ENCODE measurements at places on chromosomes 12 and 14.

GRCh38 chr12:46485853-46486252, 113.3 kb upstream of the SLC38A2 start:
- DNase-seq = no peak

DNA sequence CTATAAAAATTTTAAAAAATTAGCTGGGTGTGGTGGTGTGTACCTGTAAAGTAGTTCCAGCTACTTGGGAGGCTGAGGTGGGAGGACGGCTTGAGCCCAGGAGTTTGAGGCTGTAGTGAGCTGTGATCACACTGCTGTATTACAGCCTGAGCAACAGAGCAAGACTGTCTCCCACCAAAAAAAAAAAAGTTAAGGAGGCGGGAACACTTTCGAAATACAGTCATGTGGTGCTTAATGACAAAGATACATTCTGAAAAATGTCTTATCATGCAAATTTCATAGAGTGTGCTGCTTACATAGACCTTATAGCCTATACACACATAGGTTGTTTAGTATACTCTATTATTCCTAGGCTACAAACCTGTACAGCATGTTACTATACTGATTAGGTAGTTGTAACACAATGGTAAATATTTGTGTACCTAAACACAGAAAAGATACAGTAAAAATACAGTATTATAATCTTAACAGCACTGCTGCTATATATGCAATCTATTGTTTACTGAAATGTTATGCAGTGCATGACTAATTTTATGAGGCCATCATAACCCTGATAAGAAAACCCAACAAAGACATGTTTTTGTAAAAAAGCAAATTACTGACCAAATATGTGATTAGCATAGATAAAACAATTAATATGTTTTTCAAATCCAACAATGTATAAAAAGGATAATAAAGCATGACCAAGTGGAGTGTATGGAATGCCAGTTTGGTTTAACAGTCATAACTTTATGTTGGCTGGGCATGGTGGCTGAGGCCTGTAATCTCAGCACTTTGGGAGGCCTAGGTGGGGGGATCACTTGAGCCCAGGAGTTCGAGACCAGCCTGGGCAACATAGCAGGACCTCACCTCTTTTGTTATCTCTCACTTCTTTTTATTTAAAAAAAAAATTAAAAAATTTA, 11.4 kb downstream of the EIF2S1 start:
- DNase-seq = no peak

DNA sequence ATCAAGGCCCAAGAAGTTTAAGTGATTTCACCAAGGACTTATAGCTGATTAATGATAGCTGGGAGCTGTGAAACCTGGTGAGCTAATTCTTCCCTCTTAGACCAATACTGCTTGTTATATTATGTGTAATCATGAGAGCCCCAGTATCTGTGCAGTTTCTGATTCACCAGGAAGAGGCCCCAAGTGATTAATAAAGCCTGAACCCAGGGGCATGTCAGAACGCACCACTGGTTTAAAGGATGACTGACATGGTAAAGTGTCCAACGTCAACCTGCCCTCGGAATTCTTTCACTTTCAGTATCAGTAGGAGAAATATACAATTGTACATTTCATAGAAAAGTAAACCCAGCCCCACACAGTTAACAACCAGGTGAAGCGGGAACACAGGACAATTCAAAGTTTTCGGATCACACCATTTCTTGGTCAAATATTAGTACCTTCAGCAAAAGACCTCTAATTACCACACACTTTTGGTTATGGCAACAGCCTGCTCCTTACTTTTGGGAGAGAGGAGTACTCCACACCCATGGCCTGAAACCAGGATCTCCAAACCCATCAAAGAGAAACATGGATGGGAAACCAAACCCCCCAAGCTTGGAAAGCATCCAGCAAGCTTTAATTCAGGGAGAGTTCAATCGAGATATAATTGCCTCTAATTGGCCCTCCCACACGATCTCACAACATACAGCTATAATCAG, 28.5 kb downstream of the TMCC3 start:
- peak; percentile 95 for DNase-seq

DNA sequence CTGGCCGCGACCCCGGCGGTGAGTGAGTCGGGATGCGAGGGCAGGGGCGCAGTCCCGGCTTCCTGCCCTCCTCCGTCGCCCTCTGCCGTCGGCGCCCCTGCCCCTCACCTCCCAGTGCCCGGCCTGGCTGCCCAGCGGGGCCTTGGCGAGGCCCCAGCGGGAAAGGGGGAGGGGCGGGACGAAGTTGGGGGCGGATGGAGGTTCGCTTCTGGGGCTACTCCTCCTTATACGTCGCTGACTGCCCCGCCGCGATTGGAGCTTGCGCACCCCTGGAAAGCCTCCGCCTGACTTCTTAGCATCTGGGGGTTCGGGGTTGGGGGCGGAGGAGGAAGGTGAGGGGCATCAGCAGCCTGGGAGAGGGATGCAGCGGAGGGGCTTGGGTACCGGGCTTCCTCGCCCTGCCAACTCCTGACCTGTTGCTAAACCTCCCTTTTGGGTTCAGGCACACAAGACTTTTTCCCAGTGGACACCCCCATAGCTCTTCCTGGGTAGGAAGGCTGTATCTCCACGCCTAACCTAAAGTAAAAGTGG, 406 bp downstream of the TMEM263 start:
- peak; percentile 85 for DNase-seq

DNA sequence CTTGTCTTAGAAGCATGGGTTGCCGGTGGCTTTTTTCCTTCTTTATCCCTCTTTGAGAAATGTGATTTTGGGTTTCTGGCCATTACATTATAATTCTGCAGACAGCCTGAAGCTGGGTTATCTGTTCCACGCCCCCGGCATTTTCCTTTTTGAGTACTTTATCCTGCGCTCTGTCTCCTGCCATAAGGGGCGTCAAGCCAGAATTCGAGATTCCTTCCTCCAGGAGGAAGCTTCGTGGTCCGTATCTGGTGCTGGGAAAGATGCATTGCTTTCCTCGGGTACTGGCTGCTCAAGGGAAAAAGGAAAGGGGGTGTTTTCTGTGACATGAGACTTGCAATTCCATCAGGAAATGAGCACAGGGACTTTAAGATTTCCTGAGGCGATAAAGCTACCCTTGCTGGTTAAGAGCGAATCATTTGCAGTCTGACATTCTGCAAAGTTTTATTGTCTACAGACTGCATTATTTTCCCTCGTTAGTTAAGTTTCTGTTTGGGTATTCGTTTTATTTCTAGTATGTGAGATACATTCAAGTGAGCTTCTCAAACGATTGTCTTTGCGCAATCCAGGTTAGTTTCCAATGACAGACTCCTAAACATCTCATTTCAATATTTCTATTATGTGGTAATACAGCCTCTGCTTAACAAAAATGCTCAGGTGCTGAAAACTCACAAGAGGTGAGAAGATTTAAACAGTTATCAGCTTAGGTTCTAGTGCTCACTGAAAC, 694 bp downstream of the AKAP5 start:
- peak; percentile 54 for DNase-seq

- DNase-seq = no peak
Measured at GRCh38 chr14:37078131-37078530, 94.3 kb downstream of the SLC25A21 start.

GRCh38 chr12:4268329-4269181, 5.0 kb upstream of the CCND2 start:
- no peak for DNase-seq

- DNase-seq = no peak
Measured at GRCh38 chr12:113896194-113896593, 69.9 kb downstream of the RBM19 start.

- no peak for DNase-seq
Measured at GRCh38 chr14:98958632-98959031, 313.4 kb downstream of the BCL11B start.

DNA sequence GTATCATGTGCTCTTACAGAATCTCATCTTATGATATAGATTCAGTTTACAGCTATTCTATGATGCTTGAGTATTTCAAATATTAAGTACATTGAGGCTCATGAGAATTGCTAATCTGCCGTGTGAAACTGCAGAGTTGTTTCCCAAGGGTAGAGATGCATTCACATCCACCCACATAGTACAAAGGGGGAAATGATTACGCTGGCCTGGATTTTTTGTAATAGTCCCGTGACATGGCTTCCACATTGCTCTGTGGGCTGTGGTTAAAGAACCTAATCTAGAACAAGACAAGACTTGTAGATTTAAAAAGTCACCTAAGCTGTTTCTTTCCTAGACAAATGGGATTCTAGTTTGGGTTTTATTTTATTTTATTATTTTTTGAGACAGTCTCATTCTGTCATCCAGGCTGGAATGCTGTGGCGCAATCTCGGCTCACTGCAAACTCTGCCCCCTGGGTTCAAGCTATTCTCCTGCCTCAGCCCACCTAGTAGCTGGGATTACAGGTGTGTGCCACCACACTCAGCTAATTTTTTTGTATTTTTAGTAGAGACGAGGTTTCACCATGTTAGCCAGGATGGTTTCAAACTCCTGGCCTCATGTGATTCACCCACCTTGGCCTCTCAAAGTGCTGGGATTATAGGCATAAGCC, 13.0 kb upstream of the RIOX1 start:
- DNase-seq = no peak

GRCh38 chr12:52879394-52880351, 25.2 kb downstream of the KRT8 start:
- DNase-seq = peak; percentile 93

GRCh38 chr14:56137849-56138248, 19.6 kb downstream of the PELI2 start:
- DNase-seq = no peak

DNA sequence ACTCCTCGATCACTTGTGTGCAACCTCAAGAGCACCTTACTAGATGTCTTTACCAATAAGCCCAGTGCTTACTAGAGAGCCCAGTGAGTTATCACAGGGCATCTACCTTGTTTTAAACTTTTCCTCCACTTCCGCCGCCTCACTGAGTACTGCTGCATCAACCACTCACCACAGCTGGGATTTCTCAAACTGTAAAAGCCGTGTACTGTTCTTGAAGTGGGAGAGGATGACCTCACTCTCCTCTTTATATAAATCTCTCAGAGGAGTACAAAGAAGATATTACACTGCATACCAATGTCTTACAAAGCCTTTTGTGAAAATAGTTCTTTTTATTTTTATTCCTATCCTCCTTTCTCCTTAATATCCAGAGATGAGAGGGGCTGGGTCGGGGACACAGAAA, 94.1 kb downstream of the PLCZ1 start:
- DNase-seq = no peak

- no peak for DNase-seq
Measured at GRCh38 chr12:4806439-4807115, 86.4 kb downstream of the GALNT8 start.

DNA sequence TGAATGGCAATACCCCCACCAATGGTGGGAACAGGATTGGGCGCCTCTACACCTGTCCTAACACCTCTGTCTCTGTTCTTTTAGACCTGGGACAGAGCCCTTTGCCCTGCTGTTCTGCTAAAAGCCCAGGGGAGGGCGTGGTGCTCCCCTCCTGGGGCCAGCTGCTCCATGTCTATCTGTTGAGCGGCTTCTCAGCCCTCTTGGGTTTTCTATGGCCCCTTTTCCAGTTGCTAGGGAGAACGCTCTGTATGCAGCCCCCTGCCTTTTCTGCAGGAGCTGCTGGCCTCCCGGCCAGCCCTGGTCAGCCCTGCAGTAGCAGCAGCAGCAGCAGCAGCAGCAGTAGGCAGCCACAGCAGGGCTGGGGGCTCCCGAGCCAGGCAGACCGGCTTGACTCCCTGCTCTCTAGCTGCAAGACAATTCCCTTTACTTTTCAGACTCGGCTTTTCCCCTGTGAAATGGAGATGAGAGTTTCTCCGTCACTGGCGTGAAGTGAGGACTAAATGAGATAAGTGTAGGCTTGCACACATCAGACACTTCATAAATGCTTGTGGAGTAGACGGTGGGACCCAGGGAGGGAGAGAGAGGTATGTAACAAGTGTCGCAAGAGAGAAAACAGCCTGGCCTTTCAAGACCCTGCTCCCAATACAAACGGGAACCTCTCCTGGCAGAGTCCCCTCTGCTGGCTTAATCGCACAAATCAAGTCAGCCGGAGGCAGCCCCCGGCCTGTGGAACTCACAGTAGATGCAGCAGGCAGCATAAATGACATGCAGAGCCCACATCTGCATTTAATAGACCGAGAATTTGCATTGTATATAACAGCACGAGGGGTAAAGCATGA, 1.0 kb downstream of the RTL1 start:
- peak; percentile 6 for DNase-seq

DNA sequence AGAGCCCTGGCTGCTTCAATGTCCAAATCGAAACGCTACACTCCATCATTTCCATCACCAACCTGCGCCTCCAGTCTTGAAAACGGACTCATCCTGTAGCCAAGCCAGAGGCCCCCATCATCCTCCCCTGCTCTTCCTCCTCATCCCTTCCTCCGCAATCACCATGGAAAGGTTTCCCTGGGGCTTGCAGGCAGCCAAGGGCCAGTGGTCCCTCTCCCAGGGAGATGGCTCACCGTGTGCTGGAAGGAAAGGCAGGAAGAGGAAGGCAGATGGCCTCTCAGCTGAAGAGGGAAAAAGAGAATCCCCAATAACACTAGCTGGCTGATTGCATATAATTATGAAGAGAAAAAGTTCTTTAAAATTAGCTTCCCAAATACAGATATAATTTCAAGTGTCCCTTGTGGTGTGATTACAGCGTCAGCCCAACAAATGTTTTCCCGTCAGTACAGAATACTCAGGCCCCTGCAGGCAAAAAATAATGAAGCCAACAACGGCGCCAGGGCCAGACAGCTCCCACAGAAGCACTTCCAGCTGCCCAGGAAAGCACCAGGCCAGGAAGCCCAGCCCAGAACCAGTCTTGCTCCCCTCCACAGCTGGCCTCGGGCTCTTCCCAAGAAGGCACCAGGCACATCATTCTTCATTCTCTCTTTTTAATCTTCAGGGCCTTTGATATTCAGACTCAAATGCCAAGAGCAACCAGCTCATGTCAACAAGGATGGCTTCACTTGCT, 24.7 kb downstream of the ITPK1 start:
- no peak for DNase-seq

GRCh38 chr14:68939893-68940613, 39.0 kb downstream of the ACTN1 start:
- DNase-seq = peak; percentile 96

DNA sequence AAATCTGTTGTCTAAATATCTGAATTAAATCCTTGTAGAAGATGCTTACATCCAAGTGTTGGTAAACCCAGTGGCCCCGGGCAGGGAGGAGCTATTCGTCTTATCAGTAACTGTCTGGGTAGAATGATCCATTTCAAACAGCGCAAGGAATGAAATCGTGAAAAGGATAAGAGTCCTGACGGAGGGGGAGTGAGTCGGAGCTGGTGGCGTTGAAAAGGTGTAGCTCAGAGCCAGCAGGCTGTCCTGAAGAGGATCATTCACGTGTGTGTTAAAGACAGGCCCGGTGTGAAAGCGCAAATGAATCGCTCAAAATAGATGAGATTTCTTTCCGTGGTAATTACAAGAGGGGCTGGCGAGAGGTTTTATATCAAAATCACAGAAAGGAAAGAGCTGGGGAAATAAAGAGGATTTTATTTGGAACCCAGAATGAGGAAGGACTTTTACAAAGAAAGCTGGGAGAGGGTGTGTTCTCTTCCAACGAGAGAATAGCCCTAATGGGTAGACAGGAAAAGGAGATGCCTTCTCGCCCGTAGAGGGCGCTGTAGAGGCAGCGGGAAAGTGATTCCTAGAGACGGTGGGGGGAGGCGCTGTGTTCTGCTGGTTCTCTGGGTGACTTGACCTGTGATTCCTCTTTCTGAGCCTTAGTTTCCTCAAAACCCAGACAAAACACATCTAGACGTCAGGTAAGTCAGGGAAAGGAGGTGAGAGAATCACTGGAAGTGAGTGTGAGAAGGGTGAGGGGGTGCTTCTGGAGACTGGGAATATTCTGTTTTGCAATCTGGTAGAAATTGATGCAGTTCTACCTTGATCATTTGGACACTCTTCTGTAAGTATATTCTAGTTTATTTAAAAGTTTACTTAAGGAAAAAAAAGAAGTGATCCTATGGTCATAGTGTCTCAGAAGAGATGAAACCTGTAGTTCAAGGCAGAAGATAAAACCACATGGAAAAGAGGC, 39.3 kb downstream of the SRRM4 start:
- DNase-seq = peak; percentile 71

Measured in ACHN (cell line).